ENCODE measurements at places on chromosomes 2 and 18. TPM values are rescaled to one million over a fixed set of nuclear protein-coding genes. Genes with fewer than 3 reads are reported as not detected.

Gene CGREF1
- total RNA-seq: 18.7 TPM

DNA sequence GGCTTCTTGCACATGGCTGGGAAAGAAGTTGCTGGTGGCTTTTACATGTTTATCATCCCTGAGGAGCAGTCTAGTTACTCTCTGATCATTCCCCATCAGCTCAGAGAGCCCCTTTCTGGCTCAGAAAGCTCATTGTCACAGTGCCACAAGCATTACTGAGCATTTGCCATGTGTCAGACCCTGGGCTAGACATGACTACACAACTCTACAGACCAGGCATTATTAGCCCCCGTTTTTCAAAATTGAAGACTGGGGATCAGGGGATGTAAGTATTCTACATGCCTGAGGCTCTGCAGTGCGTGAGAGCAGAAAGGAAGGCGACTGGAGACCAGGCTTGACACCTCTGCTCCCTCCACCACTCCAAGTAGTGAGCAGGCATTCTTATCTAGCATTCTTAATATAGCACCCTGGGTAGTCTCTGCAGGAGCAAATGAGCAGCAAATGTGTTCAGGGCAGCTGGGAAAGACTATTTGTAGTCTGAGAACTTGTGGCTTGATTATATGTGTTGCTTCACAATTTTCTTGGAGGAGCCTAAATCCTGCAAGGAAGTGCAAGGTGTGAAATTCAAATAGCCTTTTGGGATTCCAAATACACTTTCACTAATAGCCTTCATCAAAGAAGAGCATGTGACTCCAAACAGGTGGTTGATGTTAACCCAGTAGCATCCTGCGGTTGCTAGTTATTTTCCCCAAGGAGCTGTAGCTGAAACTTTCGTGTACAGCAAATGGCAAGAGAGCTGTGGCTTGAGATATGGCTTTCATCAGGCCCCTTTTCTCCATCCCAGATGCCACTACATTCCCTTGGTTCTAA, 143.2 kb downstream of the DDX1 start:
- peaks cover 43% of the 10 kb centered on the region for H3K27me3 ChIP-seq
- no peaks in the 10 kb centered on the region for H3K36me3 ChIP-seq
- DNase-seq: no peak

GRCh38 chr2:187215532-187216240, 232.4 kb downstream of the CALCRL start:
- no peak overlapping the region for H3K27ac ChIP-seq
- no peak for DNase-seq
- no peaks in the 10 kb centered on the region for H3K27me3 ChIP-seq
- no peaks in the 10 kb centered on the region for H3K36me3 ChIP-seq
- no peak overlapping the region for H3K4me3 ChIP-seq

- peaks cover 8% of the 10 kb centered on the region for H3K4me1 ChIP-seq
- no peak overlapping the region for H3K27ac ChIP-seq
- no peaks in the 10 kb centered on the region for H3K36me3 ChIP-seq
- DNase-seq: no peak
Observed at GRCh38 chr2:236531996-236532395, 37.6 kb upstream of the ACKR3 start.

DNA sequence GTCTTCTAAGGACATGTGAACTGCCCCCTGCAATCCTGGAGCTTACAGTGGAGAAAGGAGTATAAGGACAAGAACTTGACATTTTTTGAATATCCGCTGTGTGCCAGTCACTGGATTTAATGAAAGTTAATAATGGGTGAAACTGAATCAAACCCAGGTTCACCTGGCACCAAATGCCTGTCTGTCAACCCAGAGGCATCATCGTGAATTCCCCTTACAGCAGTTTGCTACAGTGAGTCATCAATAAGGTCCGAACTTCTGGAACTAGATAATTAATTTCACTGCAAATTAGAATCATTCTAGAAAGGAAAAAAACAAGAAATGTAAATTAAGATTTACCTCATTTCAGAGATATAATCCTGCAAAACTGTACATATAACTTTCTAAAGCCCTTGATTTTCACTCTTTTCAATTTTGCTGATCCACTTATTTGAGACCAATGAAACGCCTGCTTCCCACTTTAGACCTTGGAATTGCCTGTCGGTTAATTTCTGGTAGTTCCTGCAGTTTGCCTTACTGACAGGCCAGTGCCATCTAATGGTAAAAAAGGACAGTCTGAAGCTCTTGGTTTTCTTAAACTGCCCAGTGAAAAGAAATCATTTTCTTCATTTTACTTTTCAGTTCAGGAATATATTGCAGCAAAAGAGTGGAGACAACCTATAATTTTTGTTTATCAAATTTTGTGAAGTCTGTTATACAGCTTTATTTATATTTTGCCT, 8.2 kb downstream of the DSG2 start:
- peaks cover 18% of the 10 kb centered on the region for H3K4me1 ChIP-seq
- H3K27ac ChIP-seq: no peak overlapping the region
- no peak overlapping the region for H3K4me3 ChIP-seq
- H3K27me3 ChIP-seq: no peaks in the 10 kb centered on the region

DNA sequence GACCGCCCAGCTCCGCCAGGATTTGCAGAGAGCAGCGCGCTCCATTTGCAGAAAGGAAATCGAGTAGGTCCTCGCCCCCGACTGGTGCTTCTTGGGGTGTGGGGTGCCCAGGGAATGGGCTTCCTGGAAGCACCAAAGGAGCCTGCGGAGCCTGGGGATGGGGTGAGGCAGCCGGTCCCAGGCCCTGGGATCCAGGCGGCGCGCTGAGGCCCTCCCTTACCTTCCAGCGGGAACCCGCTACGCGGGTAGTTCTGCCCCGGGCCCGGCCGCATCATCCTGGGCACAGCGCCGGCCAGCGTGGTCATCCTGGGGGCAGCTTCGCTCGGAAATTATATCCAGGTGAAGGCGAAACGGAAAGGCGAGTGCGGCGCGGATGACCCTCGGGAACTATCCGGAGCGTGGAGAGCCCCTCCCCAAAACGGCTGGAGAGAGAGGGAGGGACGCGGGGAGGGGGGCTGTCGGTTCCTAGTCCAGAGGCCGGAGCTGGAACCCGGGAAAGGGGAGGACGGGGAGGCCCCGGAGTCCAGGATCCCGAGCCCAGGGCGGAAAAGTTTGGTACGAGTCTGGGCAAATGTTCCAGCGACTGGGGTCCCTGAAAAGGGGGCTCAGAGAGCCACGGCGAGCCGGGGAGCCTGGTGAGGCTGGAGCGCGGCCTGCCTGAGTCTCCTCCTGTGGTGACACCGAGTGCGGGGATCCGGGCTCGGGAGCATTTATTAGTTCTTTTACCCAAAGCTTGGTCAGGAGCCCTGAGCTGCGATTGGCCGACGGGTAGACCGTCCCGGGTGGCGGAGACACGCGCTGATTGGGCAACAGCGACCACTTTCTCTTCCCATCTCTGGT, at the start of gene PAX3:
Gene PAX3, minus strand, starts transcription at position 688 of the 840 bp plus-strand sequence. Its CDS starts 383 bp downstream, at position 305.
- H3K27ac ChIP-seq: no peak within 1 kb of the TSS
- no peak for DNase-seq
- H3K4me1 ChIP-seq: no peaks in the 10 kb centered on the region
- H3K4me3 ChIP-seq: no peak within 1 kb of the TSS
